ENCODE measurements at places on chromosomes 12 and 14. TPM values are rescaled to one million over a fixed set of nuclear protein-coding genes. Genes with fewer than 3 reads are reported as not detected.

DNA sequence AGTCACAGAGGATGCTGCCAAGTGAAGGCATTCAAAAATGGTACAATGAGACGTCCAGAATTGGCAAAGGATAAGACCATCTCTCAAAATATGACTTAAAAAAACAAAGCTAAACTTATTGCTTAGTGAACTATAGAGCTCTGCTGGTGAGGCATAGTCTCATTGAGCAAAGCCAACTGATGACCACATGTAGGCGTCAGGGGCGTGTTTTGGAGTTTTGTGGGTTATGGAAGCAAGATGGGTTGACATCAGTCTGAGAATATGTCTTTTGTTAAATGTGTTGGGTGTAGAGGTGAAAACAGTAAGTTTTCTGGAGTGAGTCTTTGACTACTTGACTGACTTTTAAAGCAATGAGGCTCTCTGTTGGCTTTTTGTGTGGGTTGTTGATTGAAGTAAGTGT, 47.2 kb downstream of the ATL1 start:
- H3K4me1 ChIP-seq: peaks cover 7% of the 10 kb centered on the region
- H3K27ac ChIP-seq: no peak overlapping the region
- ATAC-seq: no peak
- no peaks in the 10 kb centered on the region for H3K36me3 ChIP-seq
- H3K4me3 ChIP-seq: no peak overlapping the region

- no peak overlapping the region for H3K4me3 ChIP-seq
- no peak overlapping the region for H3K27ac ChIP-seq
- no peaks in the 10 kb centered on the region for H3K4me1 ChIP-seq
- no peaks in the 10 kb centered on the region for H3K27me3 ChIP-seq
Measured at GRCh38 chr14:84622357-84622756, 907.6 kb upstream of the FLRT2 start.

The RNF41 gene
- total RNA-seq: 99.1 TPM

The ALKBH2 gene
- total RNA-seq: 21.9 TPM

The RFX4 gene
- total RNA-seq: not detected

DNA sequence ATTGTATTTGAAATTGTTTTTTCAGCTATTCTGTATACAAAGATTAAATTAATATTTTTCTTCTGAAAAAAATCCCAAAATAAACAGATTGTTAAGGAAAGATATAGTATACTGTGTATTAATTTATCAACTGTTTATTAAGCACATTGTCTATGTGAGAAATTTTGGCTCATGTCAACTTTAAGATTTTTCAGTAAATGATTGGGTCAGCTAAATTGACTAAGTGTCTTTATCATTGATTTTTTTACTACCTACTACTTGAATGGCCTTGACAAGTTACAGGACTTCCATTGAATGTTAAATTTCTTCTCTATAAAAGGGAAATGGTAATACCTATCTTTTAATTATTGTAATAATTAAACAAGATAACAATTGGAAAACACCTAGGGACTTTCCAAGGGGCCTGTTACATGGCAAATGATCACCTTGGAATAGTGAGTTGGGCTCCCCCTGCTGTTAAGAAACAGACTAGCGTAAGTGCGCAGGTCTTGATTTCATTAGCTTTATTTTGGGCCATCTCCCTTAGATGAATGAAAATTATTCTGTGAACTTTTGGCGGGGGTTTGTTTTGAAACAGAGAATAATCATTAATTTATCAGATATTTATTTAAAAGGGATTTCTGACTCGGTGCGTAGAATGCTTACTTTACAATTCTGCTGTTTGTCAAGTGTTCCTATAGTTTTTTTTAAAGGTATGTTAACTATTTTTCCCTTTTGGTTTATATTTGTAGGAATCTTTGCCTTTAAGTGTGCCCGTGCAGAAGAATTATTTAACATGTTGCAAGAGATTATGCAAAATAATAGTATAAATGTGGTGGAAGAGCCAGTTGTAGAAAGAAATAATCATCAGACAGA, 14.5 kb upstream of the CCT2 start:
- no peaks in the 10 kb centered on the region for H3K4me1 ChIP-seq
- H3K4me3 ChIP-seq: no peak overlapping the region
- no peaks in the 10 kb centered on the region for H3K27me3 ChIP-seq
- no peak for ATAC-seq
- peaks cover 59% of the 10 kb centered on the region for H3K36me3 ChIP-seq

The TSPAN8 gene
- 2.2 TPM for total RNA-seq

The PTGR2 gene
- total RNA-seq: 3.3 TPM

- H3K4me1 ChIP-seq: no peaks in the 10 kb centered on the region
- no peaks in the 10 kb centered on the region for H3K27me3 ChIP-seq
- no peak overlapping the region for H3K27ac ChIP-seq
- ATAC-seq: no peak
Measured at GRCh38 chr12:59452746-59453145, 143.1 kb upstream of the SLC16A7 start.

The PRPH gene
- total RNA-seq: 16.2 TPM

GRCh38 chr14:76174982-76175381, 23.3 kb downstream of the GPATCH2L start:
- no peak overlapping the region for H3K4me3 ChIP-seq
- ATAC-seq: no peak
- H3K36me3 ChIP-seq: peaks cover 2% of the 10 kb centered on the region

Data from gastroesophageal sphincter (tissue), 4 donors.